GM12878 (cell line): ENCODE measurements at places on chromosomes 6 and 20.

DNA sequence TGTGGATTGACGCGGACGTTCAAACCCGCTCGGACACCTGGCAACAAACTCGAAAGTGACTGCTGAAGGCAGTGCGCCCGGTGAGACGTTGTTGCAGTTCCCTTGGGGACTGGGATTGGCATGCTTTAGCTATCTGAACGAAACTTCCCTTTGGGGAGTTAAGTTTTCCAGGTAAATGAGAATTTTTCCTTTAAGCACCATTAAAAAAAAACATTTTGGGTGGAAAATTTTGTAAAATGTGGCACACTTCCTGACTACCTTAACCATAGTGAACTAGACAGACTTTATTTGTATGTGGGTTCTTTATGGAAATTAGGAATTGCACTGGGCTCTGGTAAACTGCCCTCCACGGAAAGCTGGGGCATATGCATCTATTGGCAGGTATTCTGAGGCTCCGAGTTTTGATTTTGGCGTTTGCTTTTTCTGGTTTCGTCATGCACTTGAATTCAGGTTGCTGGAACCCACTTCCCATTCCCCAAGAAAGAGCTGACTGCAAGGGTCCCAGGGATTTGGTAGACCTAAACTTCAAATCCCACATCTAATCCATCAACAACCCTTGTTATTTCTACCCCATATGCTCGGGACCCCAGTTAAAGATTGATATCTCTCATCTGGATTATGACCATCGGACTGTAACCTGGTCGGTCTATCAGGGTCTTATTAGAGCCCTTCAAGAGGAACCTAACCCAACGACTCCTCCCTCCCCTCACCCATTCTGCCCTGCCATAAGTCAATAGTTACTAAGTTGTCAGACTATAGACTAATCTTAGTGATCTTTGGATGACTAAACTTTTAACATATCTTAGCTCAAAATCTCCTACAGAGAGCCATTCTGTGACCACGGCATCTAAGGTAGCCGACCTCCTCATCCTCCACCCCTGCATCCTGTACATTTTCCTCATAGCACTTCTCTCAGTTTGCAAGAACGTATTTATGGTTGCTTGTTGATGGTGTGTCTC lies 800 bp upstream of the DYNLT1 start:
- DNase-seq: no peak

DNA sequence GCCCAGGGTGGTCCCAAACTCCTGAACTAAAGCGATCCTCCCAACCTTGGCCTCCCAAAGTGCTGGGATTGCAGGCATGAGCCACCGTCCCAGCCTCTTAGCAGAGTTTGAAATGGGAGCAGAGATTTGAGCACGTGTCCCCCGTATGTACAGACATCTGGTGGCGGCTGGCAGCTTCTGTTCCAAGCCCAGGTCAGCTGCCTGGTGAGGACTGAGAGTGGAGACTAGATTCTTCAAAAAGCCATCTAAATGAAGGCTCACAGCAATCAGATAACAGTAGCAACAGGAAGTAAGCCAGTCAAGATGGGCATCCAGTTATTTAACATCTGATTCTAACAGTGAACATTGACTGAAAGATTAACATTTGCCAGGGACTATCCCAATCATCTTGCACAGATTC lies 128.1 kb upstream of the AKAP12 start:
- DNase-seq: no peak

DNA sequence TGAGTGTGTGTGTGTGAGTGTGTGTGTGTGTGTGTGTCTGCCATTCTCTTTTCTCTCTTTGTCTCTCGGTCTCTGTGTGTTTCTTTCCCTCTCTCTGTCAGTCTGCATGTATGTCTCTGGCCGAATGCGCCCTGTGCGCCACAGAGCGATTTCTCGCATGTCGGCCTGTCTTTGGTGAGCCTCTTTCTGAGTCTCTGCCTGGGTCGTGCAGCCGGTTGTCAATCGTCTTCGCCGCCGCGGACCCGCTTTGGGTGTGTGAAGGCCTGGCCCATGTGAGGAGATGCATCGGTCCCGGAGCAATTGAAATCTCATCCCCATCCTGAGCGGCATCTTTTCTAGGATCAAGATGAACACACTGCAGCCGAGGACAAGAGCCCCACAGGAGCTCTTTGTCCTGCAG lies 1567.2 kb upstream of the DEFB115 start:
- DNase-seq: no peak

DNA sequence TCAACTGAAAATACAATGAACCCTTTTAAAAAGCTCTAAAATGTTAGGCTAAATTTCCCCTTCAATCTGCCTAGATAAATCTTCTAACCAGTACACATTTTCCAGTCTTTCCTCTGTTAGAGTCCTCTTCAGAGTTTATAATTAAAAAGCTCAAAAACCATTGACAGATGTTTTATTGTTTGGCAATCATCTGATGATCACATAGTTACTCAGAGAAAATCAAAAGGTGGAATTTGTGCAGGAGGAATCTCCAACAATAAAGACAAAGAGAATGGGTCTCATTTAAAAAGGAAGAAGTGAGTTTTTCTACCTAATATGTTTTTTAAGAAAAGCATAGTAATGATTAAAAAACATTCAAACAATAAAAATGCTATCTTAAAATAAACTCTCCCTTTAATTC lies 3.1 kb downstream of the TRAPPC3L start:
- DNase-seq: no peak

GRCh38 chr20:1929460-1929859 lies 34.3 kb downstream of the SIRPA start:
- DNase-seq: no peak

DNA sequence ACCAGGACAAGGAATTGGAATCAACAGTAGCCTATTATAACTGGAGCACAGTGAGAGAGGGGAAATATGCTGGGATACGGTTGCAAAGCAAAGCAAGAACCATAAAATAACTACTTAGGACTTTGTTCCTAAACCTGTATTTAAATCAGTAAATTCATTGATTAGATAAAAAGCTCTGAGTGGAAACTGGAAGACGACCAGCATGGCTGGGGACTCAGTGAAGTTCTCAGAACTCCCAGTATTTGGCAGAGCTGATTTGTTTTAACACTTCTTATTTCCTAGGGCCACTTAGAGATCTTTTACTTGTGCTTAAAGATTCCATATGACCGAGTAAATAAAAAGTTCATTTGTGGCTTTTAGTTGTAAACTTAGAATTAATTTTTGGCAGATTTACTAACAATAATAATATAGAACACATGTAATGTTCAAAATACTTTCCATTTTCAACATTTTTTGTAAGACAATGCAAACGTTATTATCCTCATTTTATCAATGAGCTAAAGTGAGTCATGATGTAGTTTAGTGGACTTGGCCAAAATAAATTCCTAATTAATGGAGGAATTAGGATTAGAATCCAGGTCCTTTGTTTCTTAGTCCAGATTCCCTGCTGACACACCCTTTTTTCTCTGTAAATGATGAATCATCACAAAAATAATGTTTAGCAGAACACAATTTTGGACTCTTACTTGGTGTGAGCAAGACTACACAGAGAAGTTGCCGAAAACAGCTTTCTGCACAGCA lies 392.9 kb downstream of the GJA1 start:
- DNase-seq: no peak

- DNase-seq: no peak
These were observed 898 bp downstream of the XRN2 start for GRCh38 chr20:21303872-21304586.

DNA sequence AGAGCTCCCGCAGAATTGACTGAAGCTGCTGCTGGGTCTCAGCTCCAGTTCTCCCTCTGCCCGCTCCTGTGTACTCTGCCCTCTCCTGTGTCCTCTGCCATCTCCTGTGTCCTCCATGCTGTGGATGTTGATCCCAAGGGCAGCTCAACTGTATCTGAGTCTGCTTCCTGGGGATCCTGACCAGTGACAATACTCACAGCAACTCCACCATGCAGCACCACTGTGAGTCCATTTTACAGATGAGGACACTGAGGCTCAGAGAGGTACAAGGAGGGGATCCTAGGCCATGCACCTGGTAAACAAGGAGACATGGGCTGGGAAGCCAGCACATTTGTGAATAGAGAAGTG lies 8.6 kb downstream of the TP53RK start:
- no peak for DNase-seq

DNA sequence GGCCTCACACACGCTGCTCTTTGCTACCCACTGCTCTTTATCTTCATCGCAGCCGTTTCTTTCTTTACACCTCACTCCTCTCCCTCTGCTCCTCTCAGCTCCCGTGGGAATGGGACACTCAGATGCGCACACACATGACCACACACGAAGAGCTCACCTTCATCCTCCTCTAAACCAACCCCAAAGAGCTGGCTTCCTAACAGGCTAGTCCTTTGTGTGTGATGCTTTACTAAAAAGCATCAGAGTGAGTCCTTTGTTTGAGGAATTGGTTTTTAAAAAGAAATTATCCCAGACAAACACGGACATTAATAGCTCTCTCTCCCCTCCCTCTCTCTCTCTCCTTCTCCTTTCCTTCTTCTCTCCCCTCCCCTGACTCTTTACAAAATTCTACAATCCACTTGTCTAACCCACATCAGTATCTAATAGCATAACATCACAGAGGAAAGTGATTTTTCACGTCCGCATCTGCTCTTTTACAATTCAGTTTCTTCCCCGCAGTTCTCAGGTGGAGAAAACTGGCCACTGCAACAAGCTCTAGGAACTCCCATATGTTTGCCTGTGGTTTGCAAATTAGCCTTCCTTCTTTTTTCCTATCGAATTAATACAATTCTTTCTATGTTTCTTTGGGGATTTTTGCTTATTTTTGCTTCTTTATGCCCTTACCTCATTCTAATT lies 306.8 kb upstream of the CNR1 start:
- no peak for DNase-seq

DNA sequence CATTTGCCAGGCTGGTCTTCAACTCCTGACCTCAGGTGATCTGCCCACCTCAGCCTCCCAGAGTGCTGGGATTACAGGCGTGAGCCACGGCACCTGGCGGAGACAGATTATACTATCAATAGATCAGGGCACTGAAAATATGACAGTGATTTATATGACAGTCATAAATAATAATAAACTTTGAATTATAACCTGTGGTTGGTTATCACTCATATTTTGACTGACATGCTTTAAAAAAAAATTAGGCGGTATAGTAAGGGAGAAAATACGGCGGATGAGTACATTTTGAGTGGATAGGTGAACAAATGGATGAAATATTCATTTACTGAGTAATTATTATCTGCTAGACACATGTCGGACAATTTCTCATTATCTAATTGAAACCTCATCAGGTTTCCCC lies 28.8 kb downstream of the TMEM244 start:
- DNase-seq: no peak

DNA sequence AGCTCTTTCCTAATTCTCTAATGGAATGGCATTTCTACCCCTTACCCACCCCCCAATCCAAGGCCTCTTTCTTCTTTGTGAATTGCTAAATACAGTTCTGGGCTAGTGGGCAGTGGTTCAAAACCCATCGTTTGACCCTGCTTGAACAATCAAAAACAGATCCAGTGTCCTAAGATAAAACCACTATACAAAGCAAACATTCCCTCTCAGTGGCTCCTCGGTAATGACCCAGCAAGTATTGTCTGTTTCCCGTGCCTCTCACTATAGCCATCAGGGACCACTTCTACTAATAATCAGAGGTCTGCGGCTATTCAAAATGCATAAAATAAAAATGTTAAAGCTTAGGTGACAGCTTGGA lies 143.5 kb upstream of the AKAP12 start:
- no peak for DNase-seq
